ENCODE measurements at places on chromosomes 6 and 20.

GRCh38 chr6:30487926-30488325, 1.4 kb upstream of the HLA-E start:
- DNase-seq, result no peak

- DNase-seq, result no peak
Observed at GRCh38 chr6:4057036-4057435, 21.9 kb downstream of the FAM217A start.

DNA sequence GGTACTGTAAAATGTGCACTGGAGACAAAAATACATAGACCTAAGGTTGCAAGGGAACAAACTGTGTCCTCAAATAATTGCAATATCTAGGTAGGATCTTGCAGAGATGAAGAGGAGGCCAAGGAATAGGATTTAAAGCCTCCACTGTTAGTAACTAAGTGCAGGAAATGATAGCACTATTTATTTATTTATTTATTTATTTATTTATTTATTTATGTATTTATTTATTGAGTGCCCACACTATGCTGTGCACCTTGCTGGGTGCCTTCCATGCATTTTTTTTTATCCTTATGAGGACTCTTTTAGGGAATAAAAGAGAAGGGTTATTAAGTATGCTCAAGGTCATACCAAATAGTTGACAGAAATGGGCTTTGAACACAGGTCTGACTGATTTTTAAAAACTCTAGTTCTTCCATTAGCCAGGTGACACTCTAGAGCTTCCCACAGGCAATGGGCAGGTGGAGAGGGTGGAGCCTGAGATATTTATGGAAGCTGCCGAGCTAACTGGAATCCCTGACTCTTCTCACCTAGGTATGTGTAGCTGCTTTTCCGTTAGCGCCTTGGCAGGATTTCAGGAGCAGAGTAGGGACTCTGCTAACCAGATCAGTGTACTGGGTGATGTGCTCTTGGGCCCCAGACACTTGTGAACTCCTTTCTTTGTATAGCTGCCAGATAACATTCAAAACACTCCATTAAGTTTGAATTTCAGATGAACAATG, 12.8 kb upstream of the NUP153 start:
- DNase-seq, result no peak

DNA sequence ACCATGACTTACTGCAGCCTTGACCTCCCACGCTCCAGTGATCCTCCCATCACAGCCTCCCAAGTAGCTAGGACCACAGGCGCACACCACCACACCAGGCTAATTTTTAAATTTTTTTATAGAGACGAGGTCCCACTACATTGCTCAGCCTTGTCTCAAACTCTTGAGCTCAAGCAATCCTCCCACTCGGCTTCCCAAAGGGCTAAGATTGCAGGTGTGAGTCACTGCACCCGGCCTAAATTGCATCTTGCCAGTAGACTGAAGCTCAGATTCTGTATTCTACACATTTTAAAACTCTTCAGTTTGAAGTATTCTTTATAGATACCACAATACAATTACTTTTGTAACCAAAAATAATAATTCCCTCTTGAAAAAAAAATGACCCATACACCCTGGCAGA, 11.4 kb downstream of the NUDT3 start:
- no peak for DNase-seq

GRCh38 chr6:132511210-132511830, 1.6 kb downstream of the STX7 start:
- no peak for DNase-seq

DNA sequence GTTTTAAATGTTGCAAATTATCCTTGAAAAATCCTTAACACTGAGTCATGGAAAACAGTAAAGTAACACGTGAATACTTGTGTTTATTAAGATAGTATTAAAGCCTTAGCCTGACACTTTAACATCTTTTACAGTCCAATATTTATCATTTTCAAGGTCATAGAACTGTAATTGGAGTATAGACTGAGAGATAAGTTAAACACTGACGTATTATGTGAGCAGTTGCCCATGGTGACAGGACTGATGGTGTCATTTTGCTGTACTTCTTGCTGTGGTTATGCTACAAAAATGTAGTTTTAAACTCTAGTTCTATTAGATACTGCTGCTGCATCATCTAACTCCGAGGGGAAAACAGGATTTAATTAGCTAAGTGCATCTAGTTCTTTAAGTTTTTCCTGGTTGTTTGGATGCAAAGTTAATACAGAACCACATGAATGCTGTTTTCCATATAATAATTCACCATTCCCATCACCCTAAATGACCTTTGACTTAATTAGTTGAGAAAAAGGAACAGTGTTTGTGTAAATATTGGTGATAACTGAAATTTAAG, 37.8 kb downstream of the SLC2A12 start:
- no peak for DNase-seq

GRCh38 chr20:56974499-56975250, 291.8 kb downstream of the BMP7 start:
- peak; percentile 79 for DNase-seq

DNA sequence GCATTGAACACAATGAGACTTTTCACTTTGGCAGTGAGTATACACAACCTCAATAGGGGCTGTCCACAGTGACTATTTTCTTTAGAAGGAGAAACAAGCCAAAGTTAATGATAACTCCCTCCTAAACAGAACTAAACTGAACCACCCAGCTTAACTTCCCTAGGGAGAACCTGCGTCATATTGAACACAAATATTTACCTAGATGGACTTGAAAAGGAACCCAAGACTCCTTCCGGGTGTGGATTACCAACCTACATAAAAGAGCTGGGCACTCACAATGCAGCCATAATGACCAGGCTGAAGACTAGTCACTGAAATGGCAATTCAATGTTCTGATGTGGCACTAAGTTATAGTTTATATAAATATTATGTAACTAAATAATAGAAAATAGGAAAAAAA, 160.6 kb downstream of the IBTK start:
- no peak for DNase-seq

DNA sequence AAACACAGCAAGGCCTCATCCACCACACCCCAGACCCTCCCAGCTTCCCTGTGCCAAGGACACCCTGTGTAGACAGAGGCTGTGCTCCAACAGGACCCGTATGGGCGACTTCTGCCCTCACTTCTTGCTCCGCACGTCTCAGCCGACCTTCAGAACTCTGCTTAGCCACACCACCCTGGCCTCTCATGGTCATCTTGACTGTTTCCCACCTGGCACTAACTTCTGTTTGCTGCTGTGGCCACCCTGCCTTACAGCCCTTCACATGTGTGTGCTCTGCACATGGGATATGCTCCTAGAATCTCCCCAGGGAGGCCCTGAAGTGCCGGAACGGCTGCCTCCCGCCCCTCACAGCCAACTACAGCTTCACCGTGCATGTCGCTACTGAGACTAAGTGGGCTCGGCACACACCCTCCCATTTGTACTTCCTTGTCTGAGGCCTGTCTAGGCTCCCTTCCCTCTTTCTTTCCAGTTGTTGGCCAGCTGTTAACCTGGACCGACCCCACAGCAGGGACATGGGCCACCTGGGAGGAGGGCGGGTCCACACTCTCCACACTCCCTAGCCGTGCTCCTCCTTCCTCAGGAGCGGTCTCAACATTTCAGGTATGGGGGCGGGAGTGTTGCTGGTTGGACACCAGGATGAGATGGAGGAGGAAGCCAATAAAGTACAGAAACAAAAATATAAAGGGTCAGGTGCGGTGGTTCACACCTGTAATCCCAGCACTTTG, 69.6 kb downstream of the PYGB start:
- DNase-seq, result no peak

DNA sequence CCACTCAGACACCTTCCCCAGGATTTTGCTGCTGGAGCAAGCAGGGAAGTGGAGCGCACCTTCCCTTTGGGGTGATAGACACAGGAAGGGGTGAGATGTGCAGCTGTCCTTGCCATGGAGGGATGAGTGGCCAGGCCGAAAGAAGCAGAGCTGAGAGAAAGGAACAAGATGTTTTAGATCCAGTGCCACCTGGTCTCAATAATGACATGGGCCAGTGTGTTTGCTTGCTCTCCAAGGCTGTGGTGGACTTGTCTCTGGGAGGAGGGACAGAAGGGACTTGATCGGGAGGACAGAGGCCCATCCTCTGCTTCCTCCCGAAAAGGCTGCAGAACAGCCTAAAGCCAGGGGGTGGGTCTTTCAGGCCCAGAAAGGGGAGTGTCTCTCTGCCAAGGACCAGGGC, 61.7 kb upstream of the CCDC167 start:
- no peak for DNase-seq

GRCh38 chr6:11978169-11978987, 33.7 kb upstream of the HIVEP1 start:
- DNase-seq, result no peak

DNA sequence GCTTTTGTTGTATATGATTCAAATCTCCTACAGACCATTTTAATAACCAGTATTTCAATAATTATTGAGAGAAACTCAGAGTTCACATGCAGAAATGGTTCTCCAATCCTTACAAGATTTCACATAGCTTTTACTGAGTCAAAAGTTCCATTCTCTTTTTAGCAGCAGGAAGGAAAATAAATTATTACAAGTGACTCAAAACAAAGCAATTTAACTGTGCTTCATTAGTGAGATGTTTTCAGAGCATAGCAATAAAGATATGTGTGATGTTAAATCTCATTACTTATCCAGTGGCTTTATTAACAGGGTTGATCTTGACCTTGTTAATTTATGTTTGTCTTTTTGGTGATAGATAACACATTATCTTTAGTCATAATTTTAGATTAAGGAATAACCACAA, 22.0 kb downstream of the KIF13A start:
- DNase-seq, result peak; percentile 36

- no peak for DNase-seq
Observed at GRCh38 chr6:127980996-127981395, 80.1 kb upstream of the THEMIS start.

GRCh38 chr6:34196116-34196832, 40.4 kb upstream of the HMGA1 start:
- peak; percentile 96 for DNase-seq

DNA sequence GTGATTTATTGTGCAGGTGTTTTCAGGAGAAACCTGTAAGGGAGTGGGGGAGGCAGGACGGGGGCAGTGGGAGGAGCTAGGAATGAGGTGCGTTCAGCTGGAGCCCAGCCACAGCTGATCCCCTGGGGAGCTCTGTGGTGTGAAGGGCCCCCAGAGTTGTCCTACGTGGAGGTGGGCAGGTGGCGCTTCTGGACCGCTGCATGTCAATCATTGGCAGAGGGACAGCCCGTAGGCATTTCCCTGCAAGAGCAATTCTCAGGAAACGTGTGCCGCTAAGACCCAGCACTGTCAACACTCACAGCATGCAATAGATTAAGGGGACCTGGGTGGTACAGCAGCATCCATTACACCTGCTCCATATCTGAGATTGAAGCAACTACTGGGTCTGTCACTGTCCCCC, 88.0 kb downstream of the PRND start:
- DNase-seq, result no peak

DNA sequence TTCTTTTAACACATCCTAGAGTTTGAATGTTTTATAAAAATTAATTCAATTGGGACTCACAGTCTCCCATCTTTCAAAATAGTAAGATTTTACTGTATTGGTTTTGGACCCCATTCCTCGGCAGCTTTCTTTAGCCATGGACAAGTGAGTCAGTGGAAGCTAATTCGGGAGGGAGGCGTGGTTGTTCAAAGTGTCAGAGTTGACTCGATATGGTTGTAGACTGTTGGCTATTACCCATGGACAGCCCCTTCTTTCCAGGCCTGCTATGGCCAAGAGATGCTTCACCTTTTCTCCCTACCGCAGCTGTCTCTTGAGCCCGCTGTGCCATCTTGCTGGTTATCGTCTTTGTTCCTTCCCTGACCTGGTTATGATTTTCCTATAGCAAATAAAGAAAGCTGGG, 243.0 kb downstream of the CD83 start:
- no peak for DNase-seq

DNA sequence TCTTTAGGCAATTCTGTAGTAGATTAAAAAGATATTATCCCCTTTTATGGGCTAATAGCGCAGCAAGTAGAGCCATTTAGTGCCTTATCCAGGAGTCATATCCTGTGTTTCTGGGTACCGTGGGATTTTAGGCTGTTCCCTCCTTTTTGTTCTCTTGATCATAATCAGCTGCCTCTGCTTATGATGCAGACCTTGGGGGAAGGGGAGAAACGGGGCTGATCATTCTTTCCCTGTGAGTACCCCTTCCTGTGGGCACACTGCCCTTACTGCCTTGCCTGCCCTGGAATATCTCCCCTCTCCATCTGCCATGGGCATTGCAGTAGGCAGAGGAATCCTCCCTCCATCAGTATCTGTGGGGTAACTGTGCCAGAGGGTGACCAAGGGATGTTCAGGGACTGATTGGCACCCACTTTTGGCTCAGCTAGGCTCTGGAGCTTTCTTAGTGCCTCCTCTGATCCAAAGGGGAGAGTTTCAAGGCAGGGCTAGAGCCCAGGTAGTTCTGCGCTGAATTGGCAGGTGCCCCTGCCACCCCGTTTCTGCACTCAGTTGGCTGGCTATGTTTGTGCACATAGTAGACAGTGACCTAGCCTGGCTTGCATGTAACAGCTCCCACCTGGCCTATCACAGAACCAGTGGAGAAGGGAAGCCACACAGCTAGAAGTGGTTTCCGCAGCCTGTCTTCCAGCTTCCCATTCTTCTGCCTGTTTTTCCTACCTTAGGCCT, 103.3 kb downstream of the FIG4 start:
- peak; percentile 56 for DNase-seq

- peak; percentile 78 for DNase-seq
Observed at GRCh38 chr20:3681931-3682781, at the start of gene ADAM33. ADAM33 (minus strand) TSS chr20:3682010; CDS start chr20:3682004, 6 bp downstream.

GRCh38 chr20:22232923-22233322, 351.4 kb downstream of the FOXA2 start:
- DNase-seq, result no peak

- no peak for DNase-seq
Observed at GRCh38 chr6:71268735-71269437, 19.7 kb upstream of the OGFRL1 start.

GRCh38 chr6:168147205-168147738, 68.3 kb upstream of the FRMD1 start:
- DNase-seq, result peak; percentile 4

GRCh38 chr6:167493976-167494697, 169.3 kb downstream of the TTLL2 start:
- DNase-seq, result no peak

- no peak for DNase-seq
Observed at GRCh38 chr6:142420802-142421201, 119.0 kb downstream of the ADGRG6 start.

GRCh38 chr6:102022803-102023202, 629.3 kb downstream of the GRIK2 start:
- DNase-seq, result no peak

DNA sequence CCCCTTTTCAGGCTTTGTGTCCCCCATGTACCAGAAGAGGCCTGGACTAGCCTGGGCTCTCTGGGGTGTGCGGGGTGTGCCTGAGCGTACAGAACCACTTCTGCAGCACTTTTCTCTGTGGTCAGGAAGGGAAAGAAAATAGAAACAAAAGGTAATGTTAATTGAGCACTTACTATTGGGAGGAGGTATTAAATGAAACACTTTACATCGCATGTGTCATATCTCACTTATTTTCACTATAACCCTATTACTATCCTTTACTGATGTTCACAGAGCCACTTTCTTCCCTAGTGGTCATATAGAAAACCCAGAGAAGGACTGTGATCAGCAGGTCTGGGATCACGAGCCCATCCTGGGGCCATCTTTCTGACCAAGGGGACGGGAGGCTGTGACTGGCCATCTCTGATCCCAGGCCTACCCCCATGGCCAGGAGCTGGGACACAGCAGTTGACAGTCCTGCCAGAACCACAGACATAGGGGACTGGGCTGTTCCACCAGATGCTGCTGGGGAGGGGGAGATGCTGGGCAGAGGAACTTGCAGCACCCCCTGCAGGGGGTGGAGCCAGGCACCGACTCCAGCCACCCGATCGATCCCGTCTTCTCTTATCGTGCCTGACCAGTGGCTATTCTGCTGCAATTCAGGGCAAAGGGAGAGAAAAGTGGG, 107.6 kb downstream of the VEGFA start:
- DNase-seq, result no peak

All from AG20443 (cell line).